Hindlimb muscle (tissue), 1 donor: ENCODE measurements at places on chromosomes 6 and 20. TPM values are rescaled to one million over a fixed set of nuclear protein-coding genes. Genes with fewer than 3 reads are reported as not detected.
A peak's percentile ranks its signal among the peaks of the same experiment; 100 is the strongest.

GRCh38 chr6:70436320-70436719, 23.0 kb downstream of the FAM135A start:
- DNase-seq: no peak

DNA sequence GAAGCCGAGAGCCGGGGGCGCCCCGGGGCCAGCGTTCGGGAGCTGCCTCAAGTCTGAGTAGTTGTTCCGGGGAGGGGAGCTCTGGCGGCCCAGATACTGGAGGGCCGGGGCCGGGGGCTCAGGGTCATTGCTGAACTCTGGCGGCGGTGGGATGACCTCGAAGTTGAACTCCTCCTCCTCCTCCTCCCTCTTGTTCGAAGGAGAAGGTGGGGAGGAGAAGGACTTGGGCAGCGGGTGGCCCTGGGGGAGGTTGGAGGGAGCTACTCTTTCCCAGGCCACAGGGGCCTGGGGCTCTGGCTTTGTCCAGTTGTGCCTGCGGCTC, 37.7 kb downstream of the C6orf132 start:
- peak; percentile 13 for DNase-seq

DNA sequence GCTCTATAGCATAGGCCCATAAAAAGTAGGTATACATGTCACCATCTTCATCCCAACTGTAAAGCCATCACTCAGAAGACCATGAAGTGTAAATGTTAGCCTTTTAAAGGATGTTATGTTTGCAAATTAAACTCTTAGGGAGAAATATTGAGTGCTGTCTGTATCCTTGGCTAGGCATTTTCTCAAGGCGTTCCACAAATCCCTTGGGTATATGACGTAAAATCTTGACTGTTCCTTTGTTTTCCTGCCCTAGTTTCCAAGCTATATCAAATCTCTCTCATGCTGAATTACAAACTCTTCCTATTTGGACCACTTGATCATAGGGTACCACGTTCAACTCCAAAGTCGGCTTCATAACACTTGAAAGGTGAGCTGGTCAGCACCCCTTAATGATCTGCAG, 486.2 kb downstream of the HDGFL1 start:
- no peak for DNase-seq

GRCh38 chr6:52418606-52419005, 1.5 kb upstream of the EFHC1 start:
- DNase-seq: no peak

DNA sequence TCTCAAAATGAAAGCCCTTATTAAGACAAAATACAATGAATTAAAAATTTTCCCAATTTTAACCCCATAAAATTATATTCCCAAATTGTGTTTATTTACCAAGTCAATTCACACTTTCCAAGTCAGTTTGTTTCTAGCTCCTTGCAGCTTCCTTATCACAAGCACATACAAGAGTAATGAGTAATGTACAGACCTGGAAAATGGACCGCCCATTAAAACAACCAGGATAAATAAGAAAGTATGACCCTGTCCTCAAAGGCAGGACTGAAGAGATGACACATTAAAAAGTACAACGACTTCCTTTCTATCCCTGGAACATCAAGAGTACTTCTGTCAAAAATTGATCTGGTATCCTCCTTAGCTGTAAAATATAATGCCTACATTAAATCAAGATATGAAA, 47.1 kb upstream of the TMX4 start:
- DNase-seq: no peak

GRCh38 chr6:36445621-36446020, 2.8 kb downstream of the KCTD20 start:
- no peak for DNase-seq

NT5DC1 gene
- polyA plus RNA-seq: 25.7 TPM

OPRM1 gene
- polyA plus RNA-seq: not detected

BPIFB2 gene
- not detected for polyA plus RNA-seq
